Stimulated activated CD4-positive, alpha-beta T cell treated with anti-CD3 and anti-CD28 coated beads, Interleukin-12 subunit alpha, Interleukin-12 subunit beta, amount 100 ng/mL, for 48 hours (primary cell): ENCODE measurements at places on chromosomes 4 and X.

DNA sequence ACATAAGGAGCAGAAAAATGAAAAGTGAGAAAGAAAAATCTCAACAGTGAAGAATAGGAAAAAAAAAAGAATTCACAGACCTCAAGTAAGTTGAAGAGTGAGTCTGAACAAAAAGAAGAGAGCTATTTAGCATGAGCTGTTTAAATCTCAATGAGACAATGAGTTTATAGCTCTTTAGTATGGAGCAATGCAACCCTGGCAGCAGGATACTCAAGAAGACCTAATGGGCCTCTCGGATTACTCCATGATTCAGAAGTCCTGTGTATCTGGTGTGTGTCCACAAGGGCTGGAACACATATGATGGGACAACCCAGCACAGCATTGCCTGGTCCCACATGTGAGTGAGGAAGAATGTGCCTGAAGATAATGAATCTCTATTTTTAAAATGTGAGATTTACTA, 563.1 kb upstream of the INTU start:
- DNase-seq, result no peak

GRCh38 chr4:186150926-186151325, 40.4 kb upstream of the CYP4V2 start:
- no peak for DNase-seq

DNA sequence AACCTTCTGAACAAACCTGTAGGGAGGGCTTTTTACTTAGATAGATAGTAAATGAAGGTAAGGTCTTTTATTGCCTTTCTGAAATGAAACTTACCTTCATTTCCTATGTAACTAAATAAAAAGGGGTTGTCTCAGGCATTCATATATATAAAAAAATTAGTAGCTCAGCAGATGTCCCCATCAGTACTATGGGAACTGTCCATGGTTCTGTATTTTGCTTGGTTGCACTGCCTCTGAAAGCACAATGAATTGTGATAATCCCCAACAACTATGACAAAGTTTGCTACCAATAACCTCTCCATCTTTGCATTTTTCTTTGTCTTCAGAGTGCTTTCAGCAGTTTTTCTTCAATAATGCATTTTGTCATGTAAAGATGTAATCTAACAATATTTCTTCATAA, 222.4 kb downstream of the SLIT2 start:
- no peak for DNase-seq

DNA sequence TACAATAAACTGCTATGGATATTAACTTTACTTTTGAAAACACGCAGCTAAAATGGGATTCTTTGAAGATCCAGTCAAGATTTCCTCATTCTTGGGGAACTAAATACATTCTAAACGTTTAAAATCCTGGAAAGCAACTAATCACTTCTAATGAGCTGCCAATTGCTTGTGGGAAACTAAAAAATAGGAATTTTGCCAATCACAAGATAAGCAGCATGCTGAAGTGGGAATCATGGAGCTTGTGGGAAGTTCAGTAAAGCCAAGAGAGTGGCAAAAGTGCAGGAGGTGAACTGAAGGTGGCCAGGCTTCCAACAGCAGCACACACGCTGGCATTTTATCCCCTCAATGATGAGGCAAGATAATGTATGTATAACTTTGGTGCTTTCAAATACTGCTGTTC, 133.0 kb downstream of the GPC3 start:
- no peak for DNase-seq

DNA sequence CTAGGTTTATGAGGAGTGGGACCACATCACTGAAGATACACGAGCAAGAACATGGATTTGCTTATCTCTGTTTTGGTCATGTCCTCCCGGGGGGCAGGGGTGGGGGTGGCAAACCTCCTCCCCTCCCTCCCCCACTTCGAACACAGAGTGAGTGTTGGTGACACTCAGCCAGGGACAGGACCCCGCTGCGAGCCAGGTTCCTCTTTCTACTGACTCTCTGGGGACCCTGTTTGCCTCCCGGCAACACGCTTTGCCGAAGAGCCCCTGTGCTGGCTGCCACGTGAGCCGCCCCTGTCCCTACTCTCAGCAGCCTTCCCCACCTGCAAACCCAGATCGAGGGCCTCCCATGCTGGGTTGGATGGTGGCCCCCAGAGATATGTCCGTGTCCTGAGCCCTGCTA, 34.7 kb downstream of the P2RY8 start:
- no peak for DNase-seq

GRCh38 chrX:72609313-72609712, 36.7 kb upstream of the HDAC8 start:
- no peak for DNase-seq

DNA sequence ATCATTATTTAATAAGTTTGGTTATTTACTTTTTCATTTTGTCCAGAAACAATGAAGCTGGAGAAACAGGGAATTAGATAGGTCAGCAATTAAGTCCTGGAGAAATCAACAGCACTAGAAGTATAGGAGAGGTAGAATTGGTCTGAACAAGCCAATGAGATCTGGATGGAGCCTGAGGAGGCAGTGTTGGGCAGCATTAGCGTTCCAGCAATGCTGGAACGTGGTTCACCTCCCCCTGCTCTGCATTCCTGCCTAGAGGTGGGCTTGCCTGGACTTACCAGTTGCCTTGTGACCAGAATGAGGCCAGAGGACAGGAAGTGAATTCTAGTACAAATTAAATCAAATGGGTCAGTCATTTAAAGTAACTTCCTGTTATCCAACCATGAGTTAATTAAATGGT, 4.6 kb downstream of the RASSF6 start:
- DNase-seq, result no peak

DNA sequence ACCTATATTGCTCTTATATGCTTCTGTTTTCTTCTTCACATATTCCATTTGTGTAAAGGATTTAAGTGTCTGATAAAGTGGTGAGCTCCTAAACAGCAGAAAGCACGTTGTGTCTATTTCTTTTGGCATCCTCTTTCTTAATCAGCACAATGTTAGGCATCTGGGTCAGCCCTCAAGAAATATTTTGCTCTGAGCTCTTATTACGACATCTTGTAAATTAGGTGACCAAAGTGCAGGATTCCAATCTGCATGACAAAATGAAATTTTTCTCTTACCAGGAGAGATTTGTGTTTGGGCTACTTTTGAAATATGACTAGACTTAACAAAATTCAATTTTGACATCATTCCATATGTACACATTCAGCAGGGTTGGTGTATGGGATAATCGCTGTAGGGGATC, 210.0 kb upstream of the IGFBP7 start:
- DNase-seq, result no peak

DNA sequence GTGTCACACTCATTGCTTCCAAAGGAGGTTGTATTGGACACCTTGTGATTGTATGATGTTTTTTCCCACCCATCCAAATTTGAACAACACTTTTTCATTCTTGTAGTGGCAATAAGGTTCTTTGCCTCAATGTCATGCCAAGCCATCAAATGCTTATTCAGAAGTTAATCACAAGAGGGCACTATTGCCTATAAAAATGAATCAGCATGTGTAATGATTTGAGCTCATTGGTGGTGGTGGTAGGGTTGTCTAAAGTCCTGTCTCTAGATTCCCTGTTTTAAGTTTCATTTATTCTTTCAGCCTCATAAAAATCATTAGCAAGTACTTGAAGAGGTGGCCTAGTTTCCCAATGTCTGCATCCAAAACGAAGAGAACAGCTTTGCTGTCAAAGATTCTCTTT, 37.0 kb downstream of the IRS4 start:
- DNase-seq, result no peak

DNA sequence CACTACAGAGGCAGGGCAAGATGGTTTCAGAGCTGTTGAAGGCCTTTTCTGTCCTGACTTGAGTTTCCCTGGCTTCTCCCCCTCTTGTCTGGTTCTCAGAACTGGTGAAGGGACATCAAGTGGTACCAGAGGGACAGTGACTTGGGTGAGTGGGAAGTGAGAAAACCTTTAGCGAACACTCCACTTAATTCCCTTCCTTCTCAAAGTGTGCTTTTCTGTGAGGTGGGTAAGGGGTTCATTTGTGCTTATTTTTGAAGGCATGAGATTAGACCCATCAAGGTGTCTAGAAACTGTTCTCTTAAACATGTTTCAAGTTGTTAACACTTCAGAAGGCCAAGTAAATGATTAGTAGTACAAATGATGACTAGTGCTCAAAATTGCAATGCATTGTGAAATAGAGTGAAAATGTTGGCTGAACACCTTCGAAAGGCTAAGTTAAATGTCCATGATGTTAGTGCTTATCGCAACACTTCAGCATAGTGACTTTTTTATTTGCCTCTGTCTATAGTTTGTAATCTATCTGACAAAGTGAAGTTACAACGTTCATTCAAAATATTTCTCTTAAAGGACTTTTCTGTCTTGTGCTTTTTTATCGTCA, 2.8 kb downstream of the AREG start:
- no peak for DNase-seq

GRCh38 chr4:141914746-141915145, 278.4 kb downstream of the IL15 start:
- DNase-seq, result no peak

GRCh38 chr4:98689507-98690174, 31.2 kb upstream of the TSPAN5 start:
- DNase-seq, result no peak

DNA sequence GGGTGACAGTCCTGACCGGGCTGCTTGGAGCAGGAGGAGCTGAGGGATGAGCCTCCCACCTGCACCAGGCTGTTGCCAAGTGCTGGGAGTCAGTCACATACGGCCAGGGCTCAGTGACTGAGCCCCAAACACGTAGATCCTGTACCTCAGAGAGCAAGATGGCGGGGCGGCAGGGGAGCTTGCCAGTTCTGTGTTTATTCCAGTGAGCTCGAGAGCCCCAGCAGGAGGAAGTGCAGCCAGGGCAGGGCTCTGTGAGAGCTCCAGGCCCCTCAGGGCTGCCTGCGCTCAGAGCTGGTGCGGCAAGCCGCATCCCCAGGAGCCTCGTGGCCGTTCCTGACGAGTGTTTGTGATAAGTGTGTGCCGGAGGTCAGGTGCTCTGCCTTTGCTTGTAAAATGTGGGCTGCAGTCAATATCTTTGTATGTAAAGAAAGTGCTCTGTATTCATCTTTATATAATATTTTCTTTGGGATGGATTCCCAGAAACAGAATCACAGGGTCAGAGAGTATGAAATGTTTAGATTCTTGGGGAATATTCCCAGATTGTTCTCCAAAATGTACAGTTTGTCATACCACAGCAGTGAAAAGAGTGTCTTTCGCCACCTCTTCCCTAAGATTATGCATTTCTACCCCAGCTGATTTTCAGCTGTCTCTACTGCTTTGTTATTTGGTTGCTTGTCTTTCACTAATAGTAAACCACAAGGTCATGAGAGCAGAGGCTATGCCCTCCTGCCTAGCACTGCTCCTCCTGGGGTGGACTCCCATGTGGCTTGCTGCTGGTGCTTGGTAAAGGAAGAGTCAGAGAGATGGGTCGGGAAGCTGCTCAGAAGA, 50.3 kb downstream of the NELFA start:
- no peak for DNase-seq

GRCh38 chr4:22637306-22637705, 55.4 kb upstream of the GBA3 start:
- DNase-seq, result no peak

- DNase-seq, result no peak
Observed at GRCh38 chrX:76148041-76148665, 24.7 kb upstream of the PBDC1 start.

DNA sequence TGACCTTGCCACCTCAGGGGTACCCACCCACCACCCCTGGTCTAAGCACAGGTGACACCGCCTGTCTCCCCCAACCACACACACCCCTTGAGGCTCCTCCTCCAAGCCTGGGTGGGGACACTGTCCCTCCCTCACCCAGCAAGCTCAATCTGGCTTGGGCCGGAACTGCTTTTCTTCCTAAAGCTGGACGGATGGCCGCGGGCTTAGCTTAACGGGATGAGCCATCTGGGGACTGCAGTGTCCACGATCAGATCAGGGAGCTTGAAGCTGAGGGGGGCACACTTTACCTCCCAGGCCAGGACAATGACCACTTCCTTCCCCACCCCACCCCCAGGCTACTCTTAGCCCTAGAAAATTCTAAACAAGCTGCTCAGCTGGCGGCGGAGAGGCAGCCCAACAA, 1.0 kb upstream of the SLC6A8 start:
- DNase-seq, result no peak

DNA sequence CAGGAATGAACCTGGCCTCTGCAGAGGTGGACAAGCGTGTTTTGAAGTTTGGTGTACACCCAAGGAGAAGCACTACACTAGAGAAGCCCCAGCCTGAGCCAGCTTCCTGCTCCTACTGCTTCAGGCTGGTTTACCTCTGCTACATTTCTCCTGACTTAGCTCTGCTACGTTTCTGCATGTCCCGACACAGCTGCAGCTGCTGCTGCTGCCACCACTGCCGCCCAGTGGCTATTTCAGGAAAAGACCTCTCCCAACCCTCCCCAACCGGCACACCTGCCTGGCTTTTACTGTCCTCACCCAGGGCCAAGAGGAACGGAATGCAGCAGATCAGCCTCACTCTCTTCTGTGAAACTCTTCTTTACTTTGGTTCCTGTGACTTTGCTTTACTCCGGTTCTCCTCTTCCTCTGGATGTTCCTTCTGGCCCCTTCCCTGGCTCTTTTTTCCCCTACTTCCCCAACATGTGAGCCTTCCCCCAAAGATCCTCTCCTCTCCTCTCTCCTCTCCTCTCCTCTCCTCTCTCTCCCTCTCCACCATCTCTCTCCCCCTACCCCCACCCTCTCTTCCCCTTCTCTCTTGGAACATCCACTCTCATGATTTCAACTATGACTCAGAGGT, 3.1 kb upstream of the P2RY4 start:
- peak; percentile 1 for DNase-seq

GRCh38 chr4:7254736-7255487, 62.6 kb downstream of the SORCS2 start:
- DNase-seq, result no peak

- DNase-seq, result no peak
Observed at GRCh38 chr4:80788798-80789197, 241.7 kb upstream of the BMP3 start.

GRCh38 chr4:7335344-7336066, 99.2 kb downstream of the PSAPL1 start:
- DNase-seq, result peak; percentile 68
